Muscle of leg (tissue), 16 donors: ENCODE measurements at places on chromosomes 6 and 20.

GRCh38 chr6:113763876-113764275 lies 93.3 kb upstream of the MARCKS start:
- DNase-seq: no peak

GRCh38 chr6:7566107-7566506 lies 23.9 kb upstream of the SNRNP48 start:
- no peak for DNase-seq

DNA sequence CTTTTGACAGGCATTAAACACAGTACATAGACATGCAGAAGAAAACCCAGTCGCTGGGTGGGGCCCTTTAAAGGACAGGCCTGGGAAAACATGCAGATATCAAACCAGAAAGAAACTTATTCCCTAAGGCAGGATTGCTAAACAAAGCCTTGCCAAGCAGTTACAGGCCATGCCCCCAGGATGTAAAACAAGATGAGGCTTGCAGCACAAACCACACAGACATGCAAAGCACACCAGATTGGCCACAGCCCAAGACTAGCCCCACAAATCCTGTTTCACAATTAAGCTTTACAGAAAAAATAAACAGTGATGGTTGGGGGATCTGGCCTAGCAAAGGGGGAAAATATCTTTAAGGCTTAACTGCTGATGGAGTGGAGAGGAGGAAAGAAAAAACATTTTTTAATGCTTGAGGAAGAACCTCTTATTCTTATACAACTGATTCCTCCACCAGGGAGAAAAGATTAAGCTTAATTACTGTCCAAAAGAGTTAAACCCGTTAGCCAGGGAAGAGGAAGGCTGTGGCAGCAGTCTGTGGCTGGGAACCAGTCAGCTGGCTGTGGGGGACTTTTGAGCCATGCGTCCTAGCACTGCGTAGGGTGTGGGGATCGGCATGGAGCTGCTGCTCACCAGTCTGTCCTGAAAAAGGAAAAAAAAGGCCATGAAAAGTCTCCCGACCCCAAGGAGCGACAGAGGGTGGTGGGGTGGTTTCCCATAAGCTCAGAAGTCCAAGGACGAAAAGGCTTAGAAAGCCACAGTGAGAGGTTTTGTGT lies 28.4 kb downstream of the COL19A1 start:
- DNase-seq: no peak

DNA sequence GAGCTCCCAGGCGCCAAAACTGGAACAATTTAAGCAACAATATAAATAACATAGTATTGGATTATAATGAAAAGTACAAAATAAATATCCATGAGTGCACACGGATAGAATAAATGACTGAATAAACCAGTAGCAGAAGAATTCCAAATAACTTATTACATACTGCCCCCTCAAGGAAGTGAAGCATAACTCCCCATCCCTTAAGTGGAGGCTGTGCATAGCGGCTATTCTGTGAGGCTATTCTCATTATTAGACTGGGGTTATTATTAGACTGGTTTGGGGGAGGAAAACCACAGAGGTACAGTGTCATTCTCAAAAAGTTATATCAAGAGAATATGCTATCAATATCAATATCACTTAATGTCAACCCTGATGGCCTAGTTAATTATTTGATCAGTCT lies 94.4 kb upstream of the SIRPA start:
- DNase-seq: no peak

DNA sequence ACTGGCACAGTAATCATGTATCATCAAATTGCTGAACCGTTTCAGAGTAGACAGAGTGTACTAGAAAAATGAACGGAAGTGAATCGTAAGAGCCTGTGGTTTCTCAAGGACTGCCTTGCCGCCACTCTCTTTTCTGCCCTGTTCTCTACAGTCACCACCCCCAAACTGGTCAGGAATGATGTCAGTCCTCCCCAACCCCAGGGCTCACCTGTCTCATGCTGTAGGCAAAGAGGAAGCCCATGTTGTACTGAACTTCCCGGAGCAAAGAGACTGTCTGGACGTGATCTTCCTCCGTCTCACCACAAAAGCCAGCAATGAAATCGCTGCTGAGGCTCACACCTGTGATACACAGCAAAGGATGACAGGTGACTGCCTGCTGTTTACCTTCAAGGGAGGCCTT lies 31.0 kb downstream of the CDK5RAP1 start:
- no peak for DNase-seq
